ENCODE measurements at places on chromosomes 4 and X.

GRCh38 chr4:166169111-166169510 lies 296.1 kb downstream of the TLL1 start:
- peak; percentile 12 for DNase-seq

GRCh38 chr4:11485926-11486325 lies 57.2 kb upstream of the HS3ST1 start:
- no peak for DNase-seq

DNA sequence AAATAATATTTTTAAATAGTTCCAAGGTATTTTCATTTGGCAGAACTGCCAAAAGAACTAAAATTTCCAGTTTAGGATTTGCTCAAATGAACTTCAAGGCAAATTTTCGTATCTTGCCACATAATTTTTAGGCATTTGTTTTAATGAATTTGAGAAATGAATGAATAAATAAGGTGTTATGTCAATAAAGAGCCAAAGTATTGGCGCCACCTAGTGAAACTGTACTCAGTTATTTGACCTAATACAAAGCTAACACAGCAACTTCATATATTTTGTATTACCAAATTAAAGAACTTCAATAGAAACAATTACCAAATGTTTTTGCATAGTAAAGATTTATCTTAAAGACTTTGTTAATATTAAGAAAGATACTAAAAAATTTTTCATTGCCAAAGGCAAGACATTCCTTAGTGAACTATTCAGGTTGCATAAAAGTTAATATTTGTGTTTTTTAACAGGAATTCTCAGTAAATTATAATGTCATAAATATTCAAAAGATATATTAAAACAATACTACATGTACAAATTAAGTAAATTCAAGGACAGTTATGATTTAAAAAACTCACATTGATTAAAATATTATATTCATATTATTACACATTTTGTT lies 50.3 kb downstream of the STPG2 start:
- no peak for DNase-seq

- no peak for DNase-seq
Measured at GRCh38 chrX:134932528-134933217, 58.1 kb upstream of the SMIM10 start.

DNA sequence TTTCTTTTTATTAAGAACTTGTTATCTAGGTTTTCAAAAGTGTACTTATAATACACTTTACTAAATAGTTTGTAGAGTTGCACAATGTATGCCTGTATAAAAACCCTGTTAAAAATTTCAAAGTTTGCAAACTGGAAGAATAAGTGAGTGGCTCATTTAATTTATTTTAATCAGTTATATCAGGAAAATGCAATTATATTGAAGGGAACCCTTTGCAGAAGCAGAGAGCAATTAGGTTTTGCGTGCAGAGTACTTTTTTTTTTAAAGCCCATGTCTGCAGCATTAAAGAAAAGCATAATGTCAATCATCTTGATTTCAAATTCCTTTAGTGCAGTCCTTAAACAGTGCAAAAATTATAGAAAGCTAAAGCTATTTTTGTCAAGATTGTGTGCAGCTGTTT lies 271.3 kb upstream of the LDB2 start:
- DNase-seq = no peak

GRCh38 chr4:82773057-82773456 lies 25.5 kb downstream of the SCD5 start:
- no peak for DNase-seq

- DNase-seq = no peak
Measured at GRCh38 chr4:173414456-173414855, 15.5 kb upstream of the SCRG1 start.

DNA sequence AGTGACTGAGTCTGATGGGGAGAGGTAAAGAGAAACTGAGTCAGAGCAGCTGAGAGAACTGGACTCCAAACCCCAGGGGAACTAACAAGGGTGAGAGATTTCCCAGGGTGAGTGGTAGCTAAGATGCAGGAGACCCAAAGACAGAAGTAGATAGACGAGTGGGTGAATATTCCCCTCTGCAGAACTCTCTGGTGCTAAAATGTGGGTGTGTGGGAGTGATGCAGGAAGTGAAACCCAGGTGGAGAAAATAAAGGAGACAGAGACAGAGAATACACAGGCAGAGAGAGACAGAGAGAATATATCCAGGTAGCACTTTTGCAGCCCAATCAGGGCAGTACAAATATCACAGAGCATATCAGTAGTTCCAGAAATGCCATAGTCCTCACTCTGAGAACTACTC lies 212.5 kb upstream of the ZIC3 start:
- no peak for DNase-seq

DNA sequence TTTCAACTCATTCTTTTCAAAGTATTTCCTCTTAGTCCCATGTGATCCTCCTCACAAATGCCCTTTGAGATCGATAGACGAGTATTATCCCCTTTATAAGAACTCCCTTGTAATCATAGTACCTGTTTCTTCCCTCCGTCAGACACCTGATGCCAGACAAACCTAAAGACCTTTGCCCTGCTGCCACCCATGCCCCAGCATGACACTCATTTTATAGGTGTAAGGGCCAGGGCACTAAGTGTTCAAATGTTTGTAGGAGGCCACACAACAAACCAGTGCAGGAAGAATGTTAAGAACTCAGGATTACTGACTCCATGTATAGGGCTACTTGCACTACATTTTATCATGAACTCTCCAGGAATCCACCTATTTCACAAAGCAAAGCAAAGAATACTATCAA lies 115.6 kb upstream of the DIAPH2 start:
- no peak for DNase-seq

DNA sequence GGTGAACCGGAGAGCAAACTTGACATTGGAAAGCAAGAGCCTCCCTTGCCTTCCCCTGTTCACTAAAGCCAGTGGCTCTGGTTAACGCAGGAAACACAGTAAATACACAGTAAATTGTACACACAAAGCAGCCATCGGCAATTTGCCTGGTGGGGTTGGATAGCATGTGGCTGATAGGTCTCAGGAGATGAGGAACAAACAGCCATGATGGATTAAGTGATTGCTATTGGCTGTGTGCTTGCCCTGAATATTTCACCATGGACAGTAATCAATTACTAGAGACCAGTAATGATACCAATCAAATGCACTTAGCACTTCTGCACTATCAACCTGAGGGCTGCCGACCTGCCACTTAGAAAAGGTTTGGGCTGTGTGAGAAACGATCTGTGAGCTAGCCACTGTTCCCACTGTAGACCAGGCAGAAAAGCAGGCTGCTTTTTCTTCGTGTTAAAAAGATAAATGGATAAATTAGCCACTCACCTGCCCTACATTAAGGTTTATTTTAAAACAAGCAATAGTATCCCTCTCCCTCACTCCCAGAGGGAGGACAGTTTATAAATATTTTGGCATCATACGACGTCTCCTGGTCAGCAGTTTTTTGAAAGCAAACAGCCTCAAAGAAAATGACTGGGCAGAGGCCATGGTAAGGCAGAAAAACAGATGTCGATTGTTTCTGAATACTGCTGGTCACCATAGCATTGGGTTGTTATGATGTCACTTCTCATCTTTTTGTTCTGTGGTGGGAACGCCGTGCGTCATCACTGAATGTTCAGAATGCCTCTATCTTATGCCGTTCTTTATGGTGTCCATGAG lies 167.1 kb downstream of the MAML3 start:
- no peak for DNase-seq

GRCh38 chr4:101693842-101694398 lies 96.6 kb upstream of the BANK1 start:
- DNase-seq = no peak

DNA sequence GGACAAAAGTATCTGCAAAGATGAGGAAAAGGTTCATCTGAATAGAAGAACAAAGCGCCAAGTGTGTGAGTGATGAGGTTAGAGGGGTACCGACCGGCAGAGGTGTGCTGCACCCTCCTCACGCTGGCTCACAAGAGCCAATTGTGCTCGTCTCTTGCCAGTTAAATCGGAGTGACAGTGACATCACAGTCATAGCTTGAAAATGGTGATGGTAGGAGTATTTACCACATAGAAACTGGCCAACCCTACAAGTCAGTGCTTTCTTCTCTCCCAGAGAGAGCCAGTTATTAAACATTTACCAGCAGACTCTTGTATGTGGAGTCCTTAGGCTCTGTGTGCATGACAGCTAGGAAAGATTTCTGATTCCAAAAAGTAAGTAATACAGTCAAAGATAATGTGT lies 32.4 kb downstream of the CLDN22 start:
- DNase-seq = no peak

Measured in HEK293T (cell line).